ENCODE measurements at places on chromosomes 7 and 10. TPM values are rescaled to one million over a fixed set of nuclear protein-coding genes. Genes with fewer than 3 reads are reported as not detected.

The TAC1 gene
- not detected for total RNA-seq

The NXPH1 gene
- total RNA-seq = not detected

The CNNM1 gene
- 0.10 TPM for total RNA-seq

The CALHM3 gene
- total RNA-seq = not detected

The HELLS gene
- 0.82 TPM for total RNA-seq

The TEX36 gene
- total RNA-seq = not detected

The GPR37 gene
- not detected for total RNA-seq
